ENCODE measurements at places on chromosomes 16 and 17.

DNA sequence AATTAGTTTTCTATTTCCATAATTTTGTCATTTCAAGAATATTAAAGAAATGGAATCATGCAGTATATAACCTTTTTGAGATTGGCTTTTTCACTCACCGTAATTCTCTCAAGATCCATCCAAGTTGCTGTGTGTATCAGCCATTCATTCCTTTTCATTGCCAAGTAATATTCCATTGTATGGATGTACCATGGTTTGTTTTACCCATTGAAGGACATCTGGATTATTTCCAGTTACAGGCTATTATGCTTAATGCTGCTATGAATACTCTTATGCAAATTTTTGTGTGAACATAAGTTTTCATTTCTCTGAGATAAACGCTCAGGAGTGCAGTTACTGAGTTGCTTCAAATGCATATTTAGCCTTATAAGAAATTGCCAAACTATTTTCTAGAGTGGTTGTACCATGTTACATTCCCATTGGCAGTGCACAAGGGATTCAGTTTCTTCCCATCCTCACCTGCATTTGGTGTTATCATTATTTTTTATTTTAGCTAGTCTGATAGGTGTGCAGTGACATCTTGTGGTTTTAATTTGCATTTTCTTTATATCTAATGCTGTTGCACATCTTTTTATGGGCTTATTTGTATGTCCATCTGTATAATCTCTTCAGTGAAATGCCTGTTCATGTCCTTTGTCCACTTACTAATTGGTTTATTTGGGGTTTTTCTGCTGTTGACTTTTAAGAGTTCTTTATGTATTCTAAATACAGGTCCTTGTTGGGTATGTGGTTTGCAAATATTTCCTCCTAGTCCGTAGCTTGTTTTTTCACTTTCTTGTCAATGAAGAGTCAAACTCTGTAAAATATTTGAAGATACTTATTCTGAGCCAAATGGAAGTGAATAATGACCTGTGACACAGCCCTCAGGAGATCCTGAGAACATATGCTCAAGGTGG, 32.7 kb downstream of the BMERB1 start:
- no peak for DNase-seq

DNA sequence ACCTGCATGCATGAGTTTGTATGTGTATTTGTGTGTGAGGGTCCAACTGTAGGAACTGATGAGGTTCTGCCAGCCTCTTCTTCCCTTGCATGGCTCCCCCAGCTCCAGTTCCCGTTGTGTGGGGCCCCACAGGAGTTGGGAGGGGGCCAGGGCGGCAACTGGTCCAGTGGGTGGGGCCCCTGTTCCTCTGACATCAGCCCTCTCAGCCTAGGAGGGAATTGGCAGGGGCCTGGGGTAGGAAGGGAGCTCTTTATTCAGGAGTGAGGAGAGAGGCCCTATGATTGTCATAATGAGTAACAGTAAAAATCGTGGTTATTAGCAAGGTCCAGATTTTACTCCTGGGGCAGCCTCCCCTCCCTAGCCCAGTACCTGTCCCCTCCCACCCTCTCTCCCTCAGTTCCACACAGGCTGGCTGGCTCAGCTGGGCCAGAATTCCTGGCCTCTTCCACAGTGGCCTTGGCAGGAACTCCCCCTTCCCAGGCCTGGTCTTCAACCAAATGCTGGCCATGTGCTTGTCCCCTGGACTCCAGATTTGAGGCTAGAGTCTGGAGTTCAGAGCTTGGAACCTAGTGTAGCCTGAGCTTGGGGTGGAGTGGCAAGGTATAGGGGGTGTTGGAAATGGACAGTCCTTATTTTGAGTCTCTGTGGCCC, 18.9 kb downstream of the RARA start:
- DNase-seq: no peak

GRCh38 chr17:7466639-7467341, 12.6 kb downstream of the ZBTB4 start:
- DNase-seq: peak; percentile 42

DNA sequence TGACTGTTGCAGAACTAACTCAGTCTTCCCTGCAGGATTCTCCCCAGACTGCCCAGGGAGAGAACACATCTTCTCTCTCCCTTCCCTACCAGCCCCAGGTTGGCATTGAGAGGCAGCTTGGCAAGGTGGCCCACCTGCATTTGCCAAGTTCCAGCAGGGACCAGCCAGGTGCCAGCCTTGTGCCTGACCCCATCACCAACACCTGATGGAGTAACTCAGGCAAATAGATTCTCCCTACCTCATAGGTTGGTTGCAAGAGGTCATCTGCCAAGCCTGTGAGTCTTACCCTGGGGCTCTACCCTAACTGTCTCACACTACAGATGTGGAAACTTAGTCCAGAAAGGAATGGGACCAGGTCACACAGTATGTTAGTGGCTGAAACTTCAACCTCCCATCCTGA, 20.4 kb downstream of the BEAN1 start:
- DNase-seq: no peak
